ENCODE measurements at places on chromosomes 12 and 14.

DNA sequence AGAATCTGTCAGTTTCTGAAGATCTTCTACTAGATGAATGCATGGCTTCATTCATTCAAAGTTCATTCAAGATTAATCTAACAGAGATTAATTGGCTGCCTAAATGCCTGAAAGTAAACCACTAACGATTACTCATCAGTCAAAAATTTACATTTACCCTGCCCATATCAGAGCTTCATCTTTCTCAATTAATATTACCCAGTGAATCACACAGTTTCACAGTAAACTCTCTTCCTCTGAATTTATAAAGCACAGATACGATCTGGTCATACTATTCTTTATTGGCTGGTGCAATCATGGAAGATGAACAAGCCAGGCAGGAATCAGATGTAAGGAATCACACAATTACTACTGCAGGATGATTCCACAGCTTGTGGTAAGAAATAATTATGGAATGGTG, 377.7 kb downstream of the SLC16A7 start:
- no peak for DNase-seq

DNA sequence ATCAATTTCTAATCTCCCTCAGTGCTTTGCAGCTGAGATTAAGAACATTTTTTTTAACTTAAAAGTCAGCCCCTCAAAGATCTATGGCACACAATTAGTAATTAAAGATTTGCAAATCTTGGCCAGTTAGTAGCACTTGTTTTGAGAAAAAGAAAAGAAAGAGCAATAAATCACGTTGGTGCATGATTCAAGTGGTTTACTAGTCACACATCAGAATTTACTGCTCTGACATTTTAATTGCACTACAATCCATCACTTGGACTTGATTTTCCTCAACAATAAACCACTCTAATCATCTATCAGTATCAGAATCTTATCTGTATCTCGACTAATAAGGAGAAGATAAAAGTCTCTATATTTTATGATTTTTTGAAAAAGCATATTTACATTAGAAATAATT, 154.3 kb downstream of the HELB start:
- no peak for DNase-seq

GRCh38 chr12:26370098-26370497, 174.7 kb downstream of the SSPN start:
- DNase-seq = no peak

GRCh38 chr12:88756153-88756552, 175.9 kb upstream of the KITLG start:
- no peak for DNase-seq

DNA sequence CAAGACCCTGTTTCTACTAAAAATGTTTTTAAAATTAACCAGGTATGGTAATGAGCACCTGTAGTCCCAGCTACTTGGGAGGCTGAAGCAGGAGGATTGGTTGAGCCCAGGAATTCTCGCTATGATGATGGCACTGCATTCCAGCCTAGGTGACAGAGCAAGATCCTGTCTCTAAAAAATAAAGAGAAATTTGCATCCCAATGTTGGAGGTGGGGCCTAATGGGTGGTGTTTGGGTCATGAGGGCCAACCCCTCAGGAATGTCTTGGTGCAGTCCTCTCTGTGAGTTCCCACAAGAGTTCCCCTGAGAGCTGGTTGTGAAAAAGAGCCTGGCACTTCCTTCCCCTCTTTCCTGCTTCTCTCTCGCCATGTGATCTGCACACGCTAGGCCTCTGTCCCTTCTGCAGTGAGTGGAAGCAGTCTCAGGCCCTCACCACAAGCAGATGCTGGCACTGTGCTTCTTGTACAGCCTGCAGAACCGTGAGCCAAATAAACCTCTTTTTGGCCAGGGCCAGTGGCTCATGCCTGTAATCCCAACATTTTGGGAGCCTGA, 11.3 kb downstream of the ACOT6 start:
- DNase-seq = no peak

DNA sequence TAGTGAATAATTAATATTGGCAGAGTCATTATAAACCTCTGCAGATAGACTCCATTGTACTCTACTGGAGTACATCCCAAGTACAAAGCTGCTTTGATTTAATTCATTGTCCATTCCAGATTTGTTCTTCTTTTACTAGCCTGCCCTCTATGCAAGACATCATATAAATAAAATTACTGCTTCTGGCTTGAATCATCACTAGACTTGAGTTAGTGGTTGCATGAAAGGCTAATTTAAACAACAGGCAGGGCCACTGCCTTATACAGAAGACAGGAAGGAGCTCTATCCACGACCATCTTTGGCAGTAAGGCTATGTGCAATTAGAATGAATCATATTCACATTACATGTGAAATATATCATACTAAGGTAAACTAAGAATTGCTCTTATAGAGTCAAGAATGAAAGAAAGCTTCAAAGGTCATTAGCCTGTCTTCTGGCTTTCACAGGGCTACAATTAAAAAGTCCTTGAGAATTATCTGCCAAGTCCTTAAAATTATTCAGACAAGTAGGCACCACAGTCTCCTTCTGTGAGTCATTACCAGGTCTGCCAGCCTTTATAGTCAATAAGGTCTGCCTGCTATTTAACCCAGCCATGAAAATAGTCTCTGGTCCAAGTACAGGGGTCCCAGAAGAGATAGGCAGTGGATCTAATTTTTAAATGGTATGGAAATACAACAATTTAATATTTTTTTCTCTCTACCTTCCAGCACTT, 631.8 kb downstream of the TMTC2 start:
- DNase-seq = no peak

DNA sequence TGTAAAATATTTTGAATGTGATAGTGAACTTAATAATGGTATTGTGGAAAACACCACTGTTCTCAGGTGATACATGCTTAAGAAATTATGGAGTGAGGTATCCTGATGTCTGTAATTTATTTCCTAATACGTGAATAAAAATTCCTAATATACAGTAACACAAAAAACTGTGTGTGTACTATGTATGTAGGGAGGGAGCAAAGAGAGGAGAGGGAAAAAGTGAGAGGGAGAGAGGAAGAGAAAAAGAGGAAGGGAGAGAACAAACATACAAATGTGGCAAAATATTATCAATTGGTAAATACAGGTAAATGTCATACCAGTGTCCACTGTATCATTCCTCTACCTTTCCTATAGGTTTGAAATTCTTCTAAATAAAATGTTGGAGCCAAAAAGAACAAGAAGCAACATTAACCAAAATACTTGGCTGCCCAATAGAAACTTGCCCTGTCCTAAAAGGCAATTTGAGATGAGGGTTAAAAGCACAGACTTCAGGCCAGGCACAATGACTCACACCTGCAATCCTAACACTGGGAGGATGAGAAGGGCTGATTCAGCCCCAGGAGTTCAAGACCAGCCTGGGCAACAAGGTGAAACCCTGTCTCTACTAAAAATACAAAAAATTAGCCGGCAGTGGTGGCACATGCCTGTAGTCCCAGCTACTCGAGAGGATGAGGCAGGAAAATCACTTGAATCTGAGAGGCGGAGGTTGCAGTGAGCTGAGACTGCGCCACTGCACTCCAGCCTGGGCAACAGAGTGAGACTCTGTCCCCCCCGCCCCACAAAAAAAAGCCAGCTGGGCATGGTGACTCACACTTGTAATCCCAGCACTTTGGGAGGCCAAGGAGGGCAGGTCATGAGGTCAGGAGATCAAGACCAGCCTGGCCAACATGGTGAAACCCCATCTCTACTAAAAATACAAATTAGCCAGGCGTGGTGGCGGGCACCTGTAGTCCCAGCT, 14.5 kb downstream of the R3HDM2 start:
- no peak for DNase-seq

DNA sequence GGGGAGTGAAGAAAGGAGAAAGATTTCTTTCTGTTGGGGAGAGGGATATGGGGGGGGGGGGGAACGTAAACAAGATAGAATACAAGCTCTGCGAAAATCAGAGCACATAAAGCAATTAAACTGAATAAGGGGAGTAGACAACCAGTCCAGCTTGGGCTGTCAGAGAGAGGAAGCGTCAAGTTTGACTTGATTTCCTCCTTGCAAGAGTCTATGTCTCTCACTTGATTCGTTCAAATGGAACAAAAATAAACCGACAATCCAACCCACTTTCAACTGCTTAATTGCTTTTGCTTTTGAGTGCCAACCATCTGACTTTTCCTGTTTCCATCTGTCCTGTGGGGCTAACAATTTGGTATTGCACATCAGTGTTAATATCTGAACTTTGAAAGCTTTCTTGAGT, 942 bp downstream of the SYT1 start:
- DNase-seq = no peak

DNA sequence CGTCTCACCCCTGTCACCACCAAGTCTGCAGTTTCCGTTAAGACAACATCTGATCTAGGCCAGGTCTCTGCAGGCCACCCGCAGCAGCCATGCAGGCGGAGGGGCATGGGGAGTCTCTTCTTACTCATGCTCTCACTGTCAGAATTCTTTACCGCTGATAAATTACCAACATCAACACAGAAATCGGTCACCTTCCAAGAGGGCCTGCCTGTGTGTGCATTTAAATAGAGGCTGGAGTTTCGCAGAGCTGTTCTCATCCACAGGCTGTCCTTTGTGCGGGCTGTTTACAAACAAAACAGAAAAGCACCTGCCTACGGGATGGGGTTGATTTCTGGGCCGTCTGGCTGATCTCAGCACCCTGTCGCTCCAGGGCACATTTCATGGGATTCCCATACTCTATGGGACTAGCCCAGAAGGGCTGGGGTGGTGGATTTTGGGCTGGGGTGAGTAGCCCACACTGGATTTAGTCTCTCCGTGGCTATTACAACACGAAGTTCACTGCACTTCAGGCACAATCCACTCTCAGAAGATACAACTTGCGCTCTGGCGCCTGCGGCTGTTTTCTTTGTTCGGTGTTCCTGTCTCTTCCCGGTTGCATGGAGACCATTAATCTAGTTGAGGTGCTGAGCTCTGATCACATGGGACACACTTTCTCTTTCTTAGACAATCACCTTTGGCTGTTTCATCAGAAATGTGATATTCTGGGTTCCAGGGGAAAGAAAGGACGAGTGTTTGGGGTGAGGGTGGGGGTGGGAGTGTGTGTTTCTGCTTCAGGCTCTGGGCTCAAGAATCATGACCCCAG, 331.1 kb downstream of the GLT1D1 start:
- no peak for DNase-seq

DNA sequence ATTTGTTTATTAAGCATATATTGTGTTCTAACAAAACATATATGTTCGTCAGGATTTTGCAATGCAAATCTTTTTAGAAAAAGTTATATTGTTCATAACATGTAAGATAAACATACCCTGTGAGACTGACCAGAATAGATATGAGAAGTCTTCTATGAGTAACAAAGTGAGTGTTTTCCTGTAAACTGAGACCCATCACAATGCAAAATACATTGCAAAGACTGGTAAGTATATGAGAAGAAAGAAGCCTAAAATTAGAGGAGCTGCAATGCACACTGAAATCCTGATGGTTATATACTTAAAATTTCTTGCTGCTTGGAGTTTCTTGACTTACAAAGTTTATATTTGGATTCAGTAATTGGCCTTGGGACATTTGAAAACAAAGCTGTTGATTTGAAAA, 6.0 kb downstream of the HMGA2 start:
- no peak for DNase-seq

DNA sequence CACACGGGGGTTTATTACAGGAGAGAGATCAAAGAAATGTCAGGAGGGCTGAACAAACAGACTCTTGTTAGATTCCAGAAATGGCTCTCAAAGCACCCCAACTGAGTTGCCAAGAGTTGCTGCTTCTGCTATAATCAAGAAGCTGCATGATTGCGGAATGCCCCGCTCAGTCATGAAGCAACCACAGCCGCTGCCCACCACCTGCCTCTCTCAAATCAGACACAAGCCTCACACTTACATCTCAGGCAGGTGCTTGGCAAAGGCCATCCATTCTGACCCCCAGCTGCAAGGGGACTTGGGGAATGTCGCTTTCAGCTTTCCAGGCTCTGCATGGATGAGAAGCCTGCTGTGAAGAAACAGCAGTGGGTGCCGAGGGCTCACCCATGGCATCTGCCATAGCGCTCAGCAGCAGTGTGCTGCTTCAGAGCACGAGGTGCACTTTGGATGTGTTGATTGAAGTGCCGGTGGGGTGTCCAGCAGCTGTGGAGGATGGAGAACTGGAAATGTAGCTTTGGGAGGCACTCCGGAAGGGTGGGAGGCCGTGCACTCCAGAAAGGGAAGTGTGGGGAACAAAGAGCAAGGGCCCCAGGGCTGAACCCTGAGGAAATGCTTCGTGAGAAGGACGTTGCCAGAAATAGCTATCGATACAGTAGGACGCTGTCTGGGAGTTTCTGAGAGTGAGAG, 37.7 kb downstream of the LRRC74A start:
- no peak for DNase-seq

DNA sequence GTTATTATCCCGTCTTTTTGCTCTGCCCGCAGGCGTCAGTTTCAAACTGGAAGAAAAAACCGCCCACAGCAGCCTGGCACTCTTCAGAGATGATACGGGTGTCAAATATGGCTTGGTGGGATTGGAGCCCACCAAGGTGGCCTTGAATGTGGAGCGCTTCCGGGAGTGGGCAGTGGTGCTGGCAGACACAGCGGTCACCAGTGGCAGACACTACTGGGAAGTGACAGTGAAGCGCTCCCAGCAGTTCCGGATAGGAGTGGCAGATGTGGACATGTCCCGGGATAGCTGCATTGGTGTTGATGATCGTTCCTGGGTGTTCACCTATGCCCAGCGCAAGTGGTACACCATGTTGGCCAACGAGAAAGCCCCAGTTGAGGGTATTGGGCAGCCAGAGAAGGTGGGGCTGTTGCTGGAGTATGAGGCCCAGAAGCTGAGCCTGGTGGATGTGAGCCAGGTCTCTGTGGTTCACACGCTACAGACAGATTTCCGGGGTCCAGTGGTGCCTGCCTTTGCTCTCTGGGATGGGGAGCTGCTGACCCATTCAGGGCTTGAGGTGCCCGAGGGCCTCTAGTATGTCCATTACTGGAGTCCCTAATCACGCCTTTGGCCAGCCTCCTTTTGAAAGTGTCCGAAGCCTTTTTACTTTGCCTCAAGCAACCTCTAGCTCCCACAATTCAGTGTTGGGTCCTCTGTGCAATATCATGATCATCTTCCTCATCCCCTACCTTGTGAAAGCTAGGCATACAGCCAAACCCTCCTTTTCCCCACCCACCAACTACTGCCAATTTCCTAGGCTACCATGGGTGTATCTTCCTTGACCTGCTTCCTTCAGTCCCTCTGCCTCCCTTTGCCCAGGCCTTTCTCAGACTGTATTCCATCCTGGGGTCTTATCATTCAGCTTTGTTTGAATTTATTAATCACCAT, 891 bp downstream of the SPRYD4 start:
- peak; percentile 15 for DNase-seq

- no peak for DNase-seq
Observed at GRCh38 chr12:61920230-61920629, 340.0 kb upstream of the USP15 start.
